ENCODE measurements at places on chromosomes 11 and 22. TPM values are rescaled to one million over a fixed set of nuclear protein-coding genes. Genes with fewer than 3 reads are reported as not detected.

ANO1 gene
- total RNA-seq, result not detected

MPZL2 gene
- 0.36 TPM for total RNA-seq

DNA sequence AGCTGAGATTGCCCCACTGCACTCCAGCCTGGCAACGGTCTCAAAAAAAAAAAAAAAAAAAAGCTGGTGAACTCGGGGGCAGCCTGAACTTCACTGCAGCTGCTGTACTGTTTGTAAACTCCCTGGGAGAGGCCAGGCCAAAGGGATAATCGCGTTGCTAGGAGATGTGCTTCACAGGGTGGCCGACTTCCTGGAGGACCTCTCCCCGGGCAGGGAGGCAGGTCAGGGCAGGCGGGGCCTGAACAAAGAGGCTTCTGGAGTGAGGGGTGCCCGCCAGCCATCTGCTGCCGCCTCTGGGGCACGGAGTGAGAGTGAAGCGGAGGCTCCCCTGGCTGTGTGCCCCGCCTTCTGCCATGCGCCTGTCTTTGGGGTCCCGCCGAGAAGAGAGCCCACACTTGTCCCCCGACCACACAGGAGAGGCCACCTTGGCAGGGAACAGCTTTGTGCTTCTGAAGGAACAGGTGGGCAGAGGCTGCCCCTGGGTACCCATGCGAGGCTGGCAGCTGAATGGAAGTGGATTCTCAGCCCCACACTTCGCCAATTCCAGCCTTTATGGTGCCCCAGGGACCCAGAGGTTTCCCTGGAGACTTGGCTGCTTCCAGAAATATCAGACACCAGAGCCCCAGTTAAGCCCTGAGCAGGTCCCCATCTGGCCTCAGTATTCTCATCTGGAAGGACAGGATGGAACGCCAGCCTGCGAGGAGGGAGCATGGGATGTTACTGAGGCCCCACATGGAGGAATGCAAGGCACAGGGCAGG, 29.6 kb downstream of the TMEM184B start:
- no peak for DNase-seq

ZNF143 gene
- total RNA-seq, result 15.1 TPM

DNA sequence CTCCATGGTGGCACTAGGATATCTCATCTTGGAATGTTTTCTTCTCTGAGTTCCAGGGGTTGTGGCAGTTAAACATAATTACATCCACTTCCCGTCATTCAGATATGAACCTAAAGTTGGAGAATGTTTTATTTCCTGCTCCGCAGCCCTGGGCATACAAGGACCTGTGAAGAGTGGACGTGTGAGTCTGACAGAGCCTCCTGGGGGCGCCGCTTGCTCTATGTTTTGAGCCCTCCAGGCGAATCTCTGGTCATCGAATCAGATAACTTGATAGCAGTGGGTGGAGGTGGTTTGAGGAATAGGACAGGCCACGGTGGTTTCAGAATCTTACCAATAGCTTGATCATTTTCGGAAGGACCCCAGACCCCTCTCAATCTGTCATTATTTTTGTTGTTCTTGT, 174.2 kb downstream of the NTM start:
- no peak for DNase-seq

DNA sequence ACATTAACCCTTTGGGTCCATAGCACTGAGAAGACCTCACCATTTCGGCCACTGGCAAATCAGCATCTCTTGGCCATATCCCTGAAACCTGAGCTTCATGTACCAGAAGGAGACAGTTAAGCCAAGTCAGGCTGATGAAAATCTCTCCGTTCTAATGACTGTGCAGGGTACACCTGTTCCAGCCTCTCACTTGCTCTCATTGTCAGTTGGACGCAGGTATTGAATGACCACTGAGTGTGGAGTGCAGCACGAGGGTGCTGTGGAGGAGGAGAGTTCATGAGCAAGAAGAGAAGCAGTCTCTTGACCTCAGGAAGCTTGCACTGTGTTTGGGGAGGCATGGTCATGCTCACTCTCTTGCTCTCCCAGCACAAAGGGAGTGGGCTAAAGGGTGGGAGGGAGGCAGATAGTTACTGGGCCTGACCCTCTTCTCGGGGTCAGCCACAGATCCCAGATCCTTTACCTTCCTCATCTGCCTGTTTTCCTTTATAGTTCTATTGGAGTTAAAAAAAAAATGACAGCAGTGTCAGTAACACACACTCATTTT, 65.2 kb downstream of the ZBTB16 start:
- DNase-seq, result no peak

DNA sequence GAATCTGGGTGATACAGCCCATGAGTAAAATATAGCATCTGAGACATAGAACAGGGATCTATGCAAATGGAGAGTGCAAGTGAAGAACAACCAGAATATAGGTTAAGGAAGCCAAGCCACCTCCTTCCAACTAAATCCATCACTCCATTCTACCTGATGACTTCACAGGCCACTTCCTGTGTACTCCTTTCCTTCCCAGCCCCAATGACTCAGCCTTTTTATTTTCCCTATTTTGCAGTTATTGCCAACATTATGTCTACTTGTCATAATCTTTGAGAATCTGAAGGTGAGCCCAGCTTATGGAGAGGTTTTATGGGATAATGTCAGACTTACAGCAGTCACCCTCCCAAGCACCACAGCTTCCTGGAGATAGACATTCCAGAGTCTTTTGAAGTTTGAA, 1.4 kb upstream of the OR52M1 start:
- no peak for DNase-seq

GRCh38 chr11:124605719-124606118, 5.5 kb upstream of the PANX3 start:
- DNase-seq, result no peak

DNA sequence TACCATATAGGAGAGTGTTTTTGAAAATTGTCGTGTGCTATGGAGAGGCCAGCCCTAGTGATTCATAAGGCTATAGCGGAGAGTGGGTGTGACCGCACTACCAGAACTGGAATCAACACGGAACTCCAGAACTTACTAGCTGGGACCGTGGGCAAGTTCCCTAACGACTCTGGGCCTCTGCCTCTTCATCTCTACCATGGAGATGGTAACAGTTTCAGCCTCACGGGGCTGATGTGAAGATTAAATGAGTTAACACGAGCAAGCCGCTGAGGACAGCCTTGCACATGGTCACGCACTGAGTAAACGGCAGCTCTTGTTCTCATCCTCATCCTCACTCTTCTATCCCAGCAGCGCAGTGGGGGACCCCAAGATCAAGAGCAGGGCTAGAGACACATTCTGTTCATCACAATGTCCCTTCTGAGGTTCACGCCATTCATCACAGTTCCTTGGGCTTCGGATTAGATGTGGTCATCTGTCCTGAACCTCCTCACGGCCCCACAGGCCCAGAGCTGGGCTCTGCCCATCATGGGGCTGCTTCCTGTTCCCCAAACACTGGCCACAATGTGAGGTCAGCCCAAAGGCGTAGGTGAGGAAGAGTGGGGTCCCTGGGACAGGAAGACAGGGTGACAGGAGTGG, 47.2 kb upstream of the CD5 start:
- no peak for DNase-seq

DNA sequence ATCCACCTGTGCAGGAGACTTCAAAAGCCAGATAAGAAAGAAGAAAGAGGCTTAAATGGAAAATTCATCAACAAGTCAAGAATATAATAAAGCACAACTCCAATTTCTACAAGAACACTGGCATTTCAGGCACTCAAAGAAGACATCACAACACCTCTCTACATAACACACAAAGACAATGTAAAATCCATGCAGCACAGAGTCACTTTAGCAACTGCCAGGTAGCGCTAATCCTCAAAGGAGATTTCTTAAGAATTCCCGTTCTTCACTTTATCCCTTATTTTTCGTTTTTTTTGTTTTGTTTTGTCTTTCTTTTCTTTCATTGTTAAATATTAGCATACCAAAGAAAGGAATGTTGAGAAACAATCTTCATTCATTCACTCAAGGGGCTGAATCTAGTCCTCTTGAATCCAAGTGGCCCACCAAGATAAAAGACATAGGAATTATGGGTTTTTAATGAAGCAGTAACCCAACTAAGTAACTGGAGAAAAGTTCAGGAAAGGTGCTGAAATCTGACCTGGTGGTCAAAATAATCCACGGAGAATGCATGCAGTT, 95.0 kb downstream of the CADM1 start:
- no peak for DNase-seq

DNA sequence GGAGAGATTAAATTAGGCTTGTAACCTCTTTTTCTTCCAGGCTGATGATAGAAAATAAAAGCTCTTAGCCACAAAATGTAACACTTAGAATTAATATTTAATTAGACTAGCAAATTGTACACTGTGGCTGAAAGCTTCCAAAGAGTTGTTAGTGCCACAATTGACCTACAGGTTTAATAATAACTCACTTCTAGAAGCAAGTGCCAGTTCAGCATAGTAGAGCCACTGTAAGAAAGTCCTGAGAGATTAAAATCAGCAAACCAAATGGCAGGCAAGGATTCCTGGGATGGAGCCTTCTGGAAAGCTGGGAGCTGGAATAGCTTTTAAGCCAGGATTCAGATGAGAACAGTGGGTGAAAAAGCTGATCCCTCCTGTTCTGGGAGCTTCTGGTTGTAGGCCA, 131.0 kb downstream of the ELP4 start:
- no peak for DNase-seq

DNA sequence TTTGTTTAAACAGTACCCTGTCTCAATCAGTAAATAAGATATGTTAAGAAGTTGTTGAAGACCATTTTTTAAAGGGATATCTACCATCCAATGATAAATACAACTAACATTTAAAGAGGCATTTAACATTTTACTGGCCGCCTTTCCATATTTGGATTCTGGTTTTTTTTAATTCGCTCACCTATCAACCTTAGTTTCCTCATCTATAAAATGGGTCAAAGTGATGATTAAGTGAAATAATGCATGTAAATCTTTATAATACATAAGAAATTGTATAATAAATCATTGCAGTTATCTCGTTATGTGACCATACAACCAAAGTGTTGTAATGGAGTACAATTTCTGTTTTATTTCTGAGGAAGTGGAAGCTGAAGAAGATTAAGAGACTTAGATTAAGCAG, 17.7 kb upstream of the ATP5MG start:
- DNase-seq, result no peak

DNA sequence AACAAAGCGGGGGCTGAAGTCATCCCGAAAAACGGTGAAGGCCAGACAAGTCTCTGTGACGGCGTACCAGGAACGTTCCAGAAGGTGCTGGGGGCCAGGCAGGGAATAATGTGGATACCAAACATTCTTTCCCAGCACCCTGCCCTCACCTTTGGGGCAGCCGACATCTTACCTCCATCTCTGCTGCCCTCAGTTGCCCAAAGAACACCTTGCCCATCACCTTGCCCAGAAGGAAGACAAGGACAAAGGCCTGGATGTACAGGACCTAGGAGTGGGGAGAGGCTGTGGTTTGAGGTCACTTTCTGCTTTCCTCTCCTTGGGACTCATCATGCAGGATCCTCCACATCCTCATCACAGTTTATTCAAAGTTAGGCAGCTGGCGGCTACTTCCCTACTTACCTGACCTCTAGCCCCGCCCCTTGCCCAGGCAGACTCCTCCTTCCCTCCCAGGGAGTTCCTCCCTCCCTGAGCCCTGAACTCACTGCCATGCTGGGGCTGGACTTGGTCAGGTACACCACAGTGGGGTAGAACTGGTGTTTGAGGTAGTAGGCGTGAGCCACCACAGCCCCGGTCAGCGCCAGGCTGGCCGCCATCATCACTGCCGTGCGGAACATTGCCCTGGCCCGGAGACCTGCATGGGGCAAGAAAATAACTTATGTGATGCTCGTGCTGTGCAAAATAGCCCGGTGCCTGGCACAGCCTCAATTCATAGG, 1.2 kb downstream of the SYVN1 start:
- DNase-seq, result no peak

GRCh38 chr11:128594226-128594625, 6.9 kb upstream of the ETS1 start:
- DNase-seq, result no peak

DNA sequence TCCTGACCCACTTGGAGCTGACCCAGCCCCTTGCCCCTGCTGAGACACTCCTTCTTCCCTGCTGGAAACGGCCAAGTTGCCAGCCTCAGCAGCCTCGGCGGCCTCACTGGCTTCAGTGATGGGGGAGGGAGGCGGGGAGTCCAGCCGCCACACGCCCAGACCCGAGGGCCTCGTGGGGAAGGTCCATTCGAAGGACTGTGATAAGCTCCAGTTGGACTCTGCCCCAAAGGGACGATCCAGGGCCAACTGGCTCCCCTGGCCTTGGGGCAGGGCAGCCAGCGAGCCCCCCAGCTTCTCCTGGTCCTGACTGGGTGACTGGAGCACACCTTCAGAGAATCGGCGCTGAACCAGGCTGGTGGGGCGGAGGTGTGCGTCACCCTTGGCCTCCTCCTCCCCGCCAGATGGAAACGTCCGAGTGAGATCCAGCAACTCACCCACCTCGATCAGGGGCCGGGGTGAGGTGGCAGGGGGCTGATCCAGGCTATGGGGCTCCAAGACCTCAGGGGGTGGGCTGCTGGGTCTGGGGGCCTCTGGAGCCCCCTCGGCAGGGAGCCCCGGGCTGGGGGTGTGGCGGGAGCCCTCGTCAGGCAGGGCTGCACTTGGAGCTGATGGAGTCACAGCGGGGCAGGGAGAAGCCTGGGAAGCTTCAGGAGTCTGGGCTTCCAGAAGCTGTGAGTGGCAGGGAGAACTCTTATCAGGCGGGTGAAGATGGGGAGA, 11.5 kb downstream of the TNKS1BP1 start:
- no peak for DNase-seq

DNA sequence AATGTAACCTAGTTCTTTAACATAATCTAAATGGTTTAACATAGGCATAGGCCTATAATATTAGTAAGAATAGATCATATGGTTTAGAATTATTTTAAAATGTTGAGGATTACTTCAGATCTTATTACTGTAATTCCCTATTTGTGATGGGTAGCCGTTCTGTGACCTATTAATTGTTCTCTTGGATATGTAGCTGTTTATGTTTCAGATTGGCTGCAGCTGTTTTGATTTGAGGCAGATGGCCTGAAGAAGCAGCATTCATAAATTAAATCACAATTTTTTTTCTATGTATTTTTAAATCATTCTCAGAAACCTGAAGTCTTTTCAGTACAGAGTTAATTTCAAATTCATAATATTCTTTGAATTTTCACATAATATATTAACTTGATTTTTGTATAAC, 104.5 kb downstream of the PDE3B start:
- no peak for DNase-seq

CHRDL2 gene
- total RNA-seq, result not detected

- no peak for DNase-seq
Observed at GRCh38 chr11:21636561-21636960, 556.3 kb upstream of the ANO5 start.

- DNase-seq, result no peak
Observed at GRCh38 chr11:8621147-8621546, 27.1 kb upstream of the STK33 start.

LGALS12 gene
- total RNA-seq, result not detected

DNA sequence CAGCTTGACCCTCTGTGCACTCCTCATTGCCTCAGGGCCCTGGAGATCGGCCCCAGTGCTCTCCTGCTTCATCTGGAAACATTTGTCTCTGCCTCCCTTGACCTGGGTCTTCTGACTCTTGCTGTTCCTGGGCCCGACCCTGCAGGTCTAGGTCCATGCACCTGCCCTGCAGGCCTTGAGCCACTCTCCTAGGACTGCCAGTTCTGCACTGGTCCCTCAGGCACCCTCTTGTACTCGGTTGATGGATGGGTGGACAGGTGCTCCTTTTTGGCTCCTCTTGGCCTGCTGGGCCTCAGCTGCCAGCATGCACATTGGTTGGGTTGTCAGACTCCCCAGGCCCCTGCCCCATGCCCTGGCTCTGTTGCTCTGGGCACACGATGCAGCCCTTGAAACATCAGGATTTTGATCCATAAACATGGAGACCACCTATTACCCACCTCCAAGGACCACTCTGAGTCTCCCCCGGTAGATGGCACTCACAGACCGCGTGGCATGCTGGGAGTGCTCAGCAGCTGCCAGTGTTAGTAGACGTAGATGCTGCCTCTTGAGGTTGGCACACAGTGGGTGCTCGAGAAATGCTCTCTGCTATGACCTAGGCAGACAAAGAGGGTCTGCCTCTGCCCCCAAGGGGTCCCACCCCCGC, 20.2 kb upstream of the ACR start:
- DNase-seq, result no peak

HORMAD2 gene
- not detected for total RNA-seq

Data from fibroblast of the aortic adventitia (primary cell).